ENCODE measurements at places on chromosomes 6 and 20. TPM values are rescaled to one million over a fixed set of nuclear protein-coding genes. Genes with fewer than 3 reads are reported as not detected.
A peak's percentile ranks its signal among the peaks of the same experiment; 100 is the strongest.

GRCh38 chr6:32905078-32905477 is 35.8 kb downstream of the HLA-DMB start:
- peaks cover 58% of the 10 kb centered on the region for H3K4me1 ChIP-seq
- peak overlapping the region; percentile 89 for H3K27ac ChIP-seq
- DNase-seq = no peak
- H3K36me3 ChIP-seq = peaks cover 19% of the 10 kb centered on the region

DNA sequence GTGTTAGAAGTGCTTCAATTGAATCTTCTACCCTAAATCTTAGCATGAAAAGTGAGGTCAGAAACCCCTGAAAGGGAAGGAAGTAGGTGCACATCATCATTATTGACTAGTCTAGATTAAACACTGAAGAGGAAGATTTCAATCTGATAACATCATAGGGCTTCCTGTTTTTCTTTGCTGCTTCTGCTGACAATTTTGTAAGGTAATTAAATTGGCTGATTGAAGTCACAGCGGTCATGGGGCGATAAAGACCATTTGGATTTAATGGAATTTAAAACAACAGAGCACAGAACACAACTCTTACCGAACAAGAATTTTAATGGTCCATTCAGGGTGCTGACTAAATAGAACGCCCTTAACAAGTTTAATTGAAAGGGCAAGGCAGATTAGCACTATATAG is 11.3 kb downstream of the GRIK2 start:
- no peak for DNase-seq
- H3K36me3 ChIP-seq = peaks cover 1% of the 10 kb centered on the region
- no peak overlapping the region for H3K27ac ChIP-seq
- no peak overlapping the region for H3K4me3 ChIP-seq
- no peaks in the 10 kb centered on the region for H3K4me1 ChIP-seq
- no peaks in the 10 kb centered on the region for H3K27me3 ChIP-seq

GRCh38 chr6:163543321-163543720 is 128.8 kb downstream of the QKI start:
- H3K27me3 ChIP-seq = no peaks in the 10 kb centered on the region
- H3K4me1 ChIP-seq = peaks cover 36% of the 10 kb centered on the region
- H3K36me3 ChIP-seq = peaks cover 25% of the 10 kb centered on the region
- no peak for DNase-seq
- no peak overlapping the region for H3K4me3 ChIP-seq

GRCh38 chr6:143205585-143205984 is 144.9 kb downstream of the AIG1 start:
- H3K4me1 ChIP-seq = peaks cover 9% of the 10 kb centered on the region
- H3K4me3 ChIP-seq = no peak overlapping the region
- DNase-seq = no peak
- no peaks in the 10 kb centered on the region for H3K27me3 ChIP-seq

Gene R3HDML
- not detected for total RNA-seq

Gene TRIM15
- total RNA-seq = 13.5 TPM

Gene HLA-DOA
- total RNA-seq = 1.7 TPM

Gene KCNG1
- 6.8 TPM for total RNA-seq

DNA sequence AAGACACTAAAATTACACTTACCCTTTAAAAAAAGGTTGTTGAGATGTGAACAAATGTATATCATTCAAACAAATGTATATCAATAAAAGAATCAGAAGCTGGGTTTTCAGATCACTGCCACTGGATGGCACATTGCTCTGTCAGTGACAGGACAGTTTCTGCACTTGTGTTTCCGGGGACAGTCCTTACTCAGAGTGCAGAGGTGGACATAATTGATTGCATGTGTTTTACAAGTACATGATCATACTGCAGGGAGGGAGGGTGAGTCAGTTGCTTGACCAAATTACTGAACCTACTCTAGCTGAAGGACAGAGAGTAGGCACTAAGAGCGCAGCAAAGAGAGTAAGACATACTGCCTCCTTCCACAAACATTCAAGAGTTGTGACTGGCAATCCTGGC is 302.3 kb downstream of the TENT5A start:
- DNase-seq = peak; percentile 6
- H3K4me3 ChIP-seq = no peak overlapping the region
- H3K27ac ChIP-seq = no peak overlapping the region
- no peaks in the 10 kb centered on the region for H3K27me3 ChIP-seq
- peaks cover 15% of the 10 kb centered on the region for H3K4me1 ChIP-seq

Gene CRISP2
- total RNA-seq = not detected

- peaks cover 10% of the 10 kb centered on the region for H3K4me1 ChIP-seq
- no peak overlapping the region for H3K4me3 ChIP-seq
- no peak for DNase-seq
- H3K36me3 ChIP-seq = no peaks in the 10 kb centered on the region
These were observed 73.6 kb downstream of the NOL4L start for GRCh38 chr20:32511358-32512046.

Gene MATN4
- 0.17 TPM for total RNA-seq

DNA sequence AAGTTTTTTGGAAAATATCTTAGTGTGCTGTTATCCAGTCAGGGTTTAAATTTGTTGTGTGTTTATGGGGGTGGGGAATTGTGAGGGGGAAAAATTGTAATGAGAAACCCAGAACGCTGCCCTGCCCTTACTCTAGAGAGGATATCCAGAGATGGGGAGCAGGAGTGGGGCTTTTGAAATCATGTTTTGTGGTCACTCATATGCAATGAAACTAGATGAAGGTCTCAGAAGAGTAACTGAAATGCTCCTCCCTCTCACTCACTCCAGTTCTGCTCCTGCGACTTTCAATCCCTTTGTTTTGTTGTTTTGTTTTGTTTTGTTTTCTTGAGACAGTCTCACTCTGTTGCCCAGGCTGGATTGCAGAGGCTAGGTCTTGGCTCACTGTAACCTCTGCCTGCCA is 100.0 kb downstream of the CRYBG1 start:
- no peak overlapping the region for H3K4me3 ChIP-seq
- no peak overlapping the region for H3K27ac ChIP-seq
- DNase-seq = no peak
- no peaks in the 10 kb centered on the region for H3K36me3 ChIP-seq
- peaks cover 23% of the 10 kb centered on the region for H3K4me1 ChIP-seq

GRCh38 chr20:53491462-53491861 is 102.2 kb downstream of the ZNF217 start:
- H3K4me3 ChIP-seq = no peak overlapping the region
- no peak for DNase-seq
- H3K36me3 ChIP-seq = no peaks in the 10 kb centered on the region
- H3K27me3 ChIP-seq = peaks cover 53% of the 10 kb centered on the region
- no peaks in the 10 kb centered on the region for H3K4me1 ChIP-seq

DNA sequence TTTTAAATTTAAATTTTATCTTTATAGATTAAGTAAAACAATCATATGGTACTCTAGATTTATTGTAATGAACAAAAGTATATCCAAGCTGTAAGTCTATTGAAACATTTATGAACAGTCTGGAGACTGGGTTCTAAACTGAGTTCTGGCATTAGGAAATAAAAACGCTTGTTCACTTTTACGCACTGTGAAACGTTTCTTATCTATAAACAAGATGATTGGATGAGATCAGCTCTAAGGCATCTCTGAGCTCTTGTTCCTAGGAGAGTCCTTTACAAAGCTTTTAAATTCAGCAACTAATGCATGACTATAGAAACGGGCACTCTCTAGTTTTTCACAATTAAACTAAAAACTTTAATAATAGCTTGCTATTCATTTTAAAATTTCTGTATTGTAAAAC is 6.8 kb downstream of the HUS1B start:
- no peak overlapping the region for H3K27ac ChIP-seq
- no peaks in the 10 kb centered on the region for H3K27me3 ChIP-seq
- no peaks in the 10 kb centered on the region for H3K36me3 ChIP-seq
- H3K4me1 ChIP-seq = no peaks in the 10 kb centered on the region

Measured in Calu3 (cell line).